Dorsolateral prefrontal cortex (tissue), 122 donors: ENCODE measurements at places on chromosomes 7 and 10.

GRCh38 chr7:107592361-107593024 lies 12.4 kb downstream of the BCAP29 start:
- no peak for DNase-seq

GRCh38 chr10:31148951-31149350 lies 117.3 kb upstream of the ZNF438 start:
- DNase-seq, result no peak

- DNase-seq, result no peak
Measured at GRCh38 chr10:102451105-102451969, at the start of gene C10orf95. C10orf95 (minus strand) TSS chr10:102451543; CDS start chr10:102451093, 450 bp downstream.

- no peak for DNase-seq
Measured at GRCh38 chr10:96646751-96647166, 59.9 kb upstream of the TM9SF3 start.

GRCh38 chr7:152859781-152860191 lies 100.2 kb downstream of the ACTR3B start:
- DNase-seq, result no peak

GRCh38 chr10:23978317-23978716 lies 230.6 kb upstream of the KIAA1217 start:
- DNase-seq, result no peak

DNA sequence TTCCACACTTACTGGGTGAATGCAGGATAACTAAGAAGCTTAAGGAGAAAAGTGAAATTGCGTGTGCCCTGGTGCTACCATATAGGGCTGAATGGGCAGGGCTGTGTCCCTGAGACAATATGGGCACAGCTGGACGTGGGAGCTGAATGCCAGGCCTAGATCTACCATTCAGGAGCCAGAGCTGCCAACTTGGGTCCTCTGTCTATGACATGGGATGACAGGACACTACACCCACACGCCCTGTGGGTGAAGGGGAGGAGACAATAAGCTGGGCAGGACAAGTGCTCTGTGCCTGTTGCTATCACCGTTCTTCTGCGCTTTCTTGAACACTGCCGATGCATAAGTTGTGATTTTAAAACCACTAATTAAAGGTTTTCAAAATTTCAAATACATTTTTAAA lies 293.9 kb downstream of the TNS3 start:
- DNase-seq, result no peak

GRCh38 chr10:71599518-71599917 lies 120.1 kb downstream of the C10orf105 start:
- DNase-seq, result no peak

- DNase-seq, result no peak
Measured at GRCh38 chr7:36289833-36290661, 99.6 kb upstream of the ANLN start.
